Right kidney (tissue), 9 donors: ENCODE measurements at places on chromosomes 12 and 14.

DNA sequence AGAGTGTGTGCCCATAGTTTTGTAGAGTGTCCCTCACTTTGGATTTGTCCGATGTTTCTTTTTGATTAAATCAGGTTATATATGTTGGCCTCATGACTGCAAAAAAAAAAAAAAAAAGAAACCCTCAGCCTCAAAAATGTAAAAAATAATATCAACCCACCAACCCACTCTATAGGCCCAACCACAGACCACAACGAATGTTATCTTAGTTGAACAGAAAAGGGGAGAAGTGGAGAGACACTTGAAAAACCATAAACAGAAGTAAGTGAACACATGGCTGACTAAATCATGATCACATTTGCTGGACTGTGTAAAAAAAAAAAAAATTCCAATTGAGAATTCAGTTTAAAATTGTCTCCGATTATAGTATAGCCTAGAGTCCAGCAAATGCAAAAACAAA, 45.5 kb upstream of the ST8SIA1 start:
- no peak for DNase-seq

DNA sequence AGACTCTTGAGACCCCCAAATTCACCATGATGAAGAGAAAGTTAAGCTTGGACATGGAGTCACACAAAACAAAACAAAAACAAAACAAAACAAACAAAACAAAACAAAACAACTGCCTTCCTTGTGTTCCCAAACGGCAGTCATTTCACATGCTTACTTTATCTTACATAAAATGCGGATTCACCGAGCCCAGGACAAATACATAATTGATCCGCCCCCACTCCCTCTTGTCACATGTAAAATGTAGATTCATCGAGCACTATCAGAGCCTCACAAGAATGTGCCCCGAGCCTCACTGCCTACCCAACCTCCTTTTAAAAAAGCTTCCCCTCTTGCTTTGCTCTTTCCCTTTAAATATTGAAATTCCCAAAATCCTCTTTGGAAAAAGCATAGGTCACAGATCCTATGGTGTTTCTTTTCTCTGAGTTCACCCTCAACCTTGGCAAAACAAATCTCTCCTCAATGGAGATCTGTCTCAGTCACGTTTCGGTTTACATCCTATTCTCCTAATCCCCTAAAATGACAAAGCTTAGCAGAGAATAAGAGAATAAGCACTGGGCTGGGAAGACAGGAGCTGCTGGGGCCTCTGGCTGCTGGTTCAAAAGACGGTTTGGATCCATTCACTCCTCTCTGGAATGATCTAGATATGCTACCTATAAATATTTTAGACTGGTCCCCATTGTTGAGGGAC, 83.7 kb downstream of the NINJ2 start:
- DNase-seq: no peak

DNA sequence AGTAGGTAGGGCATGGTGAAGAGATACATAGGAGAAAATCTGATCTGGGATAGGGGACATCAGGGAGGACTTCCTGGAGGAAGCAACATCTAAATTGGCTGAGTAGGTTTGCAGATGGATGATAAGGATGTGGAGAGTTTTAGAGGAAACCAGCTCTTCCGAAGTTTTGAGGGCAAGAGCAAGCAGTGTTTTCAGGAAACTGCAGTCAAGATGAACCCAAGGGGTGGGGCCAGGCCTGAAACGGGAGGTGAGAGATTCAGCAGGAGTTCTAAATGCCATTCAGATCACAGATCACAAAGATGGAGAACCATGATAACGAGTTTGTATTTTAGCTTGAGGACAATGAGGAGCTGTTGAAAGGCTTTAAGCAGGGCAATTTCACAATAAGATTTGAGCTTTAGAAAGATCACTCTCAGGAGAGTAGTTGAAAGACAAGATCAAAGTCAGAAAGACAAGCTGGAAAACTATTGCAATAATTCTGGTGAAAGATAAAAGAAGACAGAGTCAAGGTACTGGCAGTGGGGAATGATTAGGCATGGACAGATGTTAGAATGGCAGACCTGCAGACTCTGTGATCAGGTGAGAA, 70.1 kb upstream of the PLXNC1 start:
- no peak for DNase-seq

- DNase-seq: no peak
Measured at GRCh38 chr12:28966046-28966780, 182.9 kb upstream of the FAR2 start.

DNA sequence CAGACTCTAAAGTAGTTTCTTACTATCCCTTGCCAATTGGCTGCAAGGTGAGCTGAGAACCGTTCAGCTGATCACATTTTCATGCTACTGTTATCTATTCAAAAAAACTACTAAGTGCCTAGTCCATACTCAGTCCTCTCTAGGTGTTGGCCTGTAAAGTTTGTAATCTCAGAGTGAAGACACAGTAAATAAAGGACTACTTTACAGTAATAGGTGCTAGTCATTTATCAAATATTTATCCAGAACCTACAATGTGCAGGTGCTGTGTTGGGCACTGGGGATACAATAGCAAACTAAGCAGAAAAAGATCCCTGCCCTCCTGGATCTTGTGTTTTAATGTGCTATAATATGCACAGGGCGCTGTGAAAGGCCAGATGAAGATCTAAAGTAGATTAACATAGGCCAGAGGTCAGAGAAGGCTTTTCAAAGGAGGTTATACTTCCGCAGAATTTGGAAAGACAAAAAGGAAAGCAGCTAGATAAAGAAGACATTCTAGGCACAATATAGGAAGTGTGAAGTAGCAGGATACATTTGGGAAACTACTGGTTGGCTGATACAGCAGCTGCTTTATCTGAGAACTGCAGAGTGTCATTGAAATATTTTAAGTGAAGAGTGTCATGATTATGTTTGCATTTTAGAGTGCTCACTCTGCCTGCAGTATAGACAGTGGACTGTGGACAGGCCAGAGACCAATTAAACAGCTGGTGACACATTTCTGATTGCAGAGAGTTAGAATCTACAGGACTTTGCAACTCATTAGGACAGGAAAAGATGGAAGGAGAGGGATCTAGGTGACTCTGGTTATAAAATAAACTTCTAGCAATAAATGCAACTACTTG, 8.0 kb upstream of the ACTR10 start:
- no peak for DNase-seq

DNA sequence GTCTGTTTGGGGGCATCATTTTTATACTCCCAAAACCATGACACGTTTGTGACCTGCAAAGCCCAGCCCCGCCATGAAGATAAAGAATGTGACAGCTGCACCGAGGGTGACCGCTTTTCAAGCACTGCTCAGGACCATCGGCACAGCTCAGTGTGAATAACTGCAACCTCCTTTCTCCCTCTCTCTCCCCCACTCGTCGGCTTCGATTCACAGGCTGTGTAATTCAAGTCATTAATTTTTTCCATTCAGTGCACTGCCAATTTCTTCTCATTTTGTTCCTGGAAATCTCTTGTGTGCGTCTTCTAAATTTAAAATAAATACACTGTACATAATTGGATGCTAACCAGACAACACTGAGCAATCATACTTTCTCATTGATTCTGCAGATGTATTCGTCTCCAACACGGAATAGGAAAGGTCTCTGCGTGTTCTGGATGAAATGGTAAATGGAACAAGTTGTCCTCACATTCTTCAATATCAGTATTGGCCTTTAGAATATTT, 260.8 kb downstream of the TTC8 start:
- no peak for DNase-seq

GRCh38 chr12:75271576-75271975, 58.5 kb downstream of the CAPS2 start:
- no peak for DNase-seq

GRCh38 chr12:80681287-80681686, 26.1 kb upstream of the MYF6 start:
- no peak for DNase-seq

- no peak for DNase-seq
Measured at GRCh38 chr12:13835652-13836051, 145.8 kb downstream of the GRIN2B start.

GRCh38 chr12:95637471-95638155, 86.3 kb upstream of the USP44 start:
- DNase-seq: no peak
